ENCODE measurements at places on chromosomes 2 and 18.

GRCh38 chr2:229798446-229799155 lies 84.2 kb upstream of the DNER start:
- no peak for DNase-seq

DNA sequence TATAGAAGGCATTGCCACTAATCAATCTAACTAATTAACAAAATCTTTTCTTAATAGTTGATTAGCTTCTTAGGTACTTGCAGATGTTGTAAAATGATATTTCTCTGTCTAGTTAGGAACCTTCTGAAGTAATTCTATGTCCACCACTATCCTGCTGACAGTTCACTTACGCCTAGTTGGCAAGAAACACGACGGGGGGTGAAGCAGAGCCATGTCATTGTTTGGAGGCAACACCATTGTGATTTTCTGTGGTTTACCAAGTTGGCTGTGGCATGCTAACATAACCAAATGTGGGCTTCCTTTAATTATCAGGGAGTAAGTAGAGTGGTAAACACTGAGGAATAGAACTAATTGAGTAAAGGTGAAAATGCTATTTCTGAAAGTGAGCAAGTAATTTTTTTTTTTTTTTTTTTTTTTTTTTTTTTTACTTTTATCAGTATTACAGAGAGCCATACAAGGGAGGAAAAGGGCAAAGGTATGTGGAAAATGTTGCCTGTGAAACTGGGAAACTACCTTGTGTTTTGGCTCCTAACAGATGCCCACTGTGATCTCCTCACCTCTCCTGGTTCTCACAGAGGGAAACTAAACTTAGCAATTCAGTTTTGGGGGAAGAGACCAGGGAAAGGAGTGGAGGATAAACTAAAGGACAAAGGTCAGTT lies 126.8 kb downstream of the MEIS1 start:
- peak; percentile 31 for DNase-seq

GRCh38 chr2:39705638-39706037 lies 39.9 kb downstream of the TMEM178A start:
- no peak for DNase-seq

- DNase-seq, result peak; percentile 55
These were observed 68.1 kb upstream of the PELI1 start for GRCh38 chr2:64212346-64212745.

- DNase-seq, result peak; percentile 1
These were observed 84.0 kb downstream of the SMAD2 start for GRCh38 chr18:47846431-47846830.

All from A172 (cell line).